ENCODE measurements at places on chromosomes 6 and 20. TPM values are rescaled to one million over a fixed set of nuclear protein-coding genes. Genes with fewer than 3 reads are reported as not detected.

The IP6K3 gene
- total RNA-seq, result not detected

The TAF8 gene
- total RNA-seq, result 12.9 TPM

The AVP gene
- total RNA-seq, result not detected

The DDO gene
- total RNA-seq, result 0.44 TPM

The ZC2HC1B gene
- total RNA-seq, result not detected

The ACTL10 gene
- total RNA-seq, result 2.1 TPM

The CST9L gene
- total RNA-seq, result not detected

The MYLK2 gene
- total RNA-seq, result not detected

The OR10C1 gene
- total RNA-seq, result not detected

The ADAM33 gene
- total RNA-seq, result 14.1 TPM

The EBF4 gene
- total RNA-seq, result 0.49 TPM

The PPP1R16B gene
- 0.44 TPM for total RNA-seq

The HSPA1A gene
- 93.9 TPM for total RNA-seq

The PRRT1 gene
- 1.8 TPM for total RNA-seq

The HFE gene
- total RNA-seq, result 14.8 TPM

The THBD gene
- 4.2 TPM for total RNA-seq

The RAMACL gene
- total RNA-seq, result 3.2 TPM

The ESR1 gene
- 0.94 TPM for total RNA-seq

The PRELID3B gene
- total RNA-seq, result 19.5 TPM

The LIN28B gene
- total RNA-seq, result not detected

The TFB1M gene
- 9.0 TPM for total RNA-seq

The RIPOR2 gene
- total RNA-seq, result 1.6 TPM

The EIF2S2 gene
- 55.7 TPM for total RNA-seq

The TRIM10 gene
- total RNA-seq, result not detected

The NAPB gene
- total RNA-seq, result 4.2 TPM

The TGM3 gene
- not detected for total RNA-seq

The RIN2 gene
- 38.9 TPM for total RNA-seq

The SYCP2 gene
- 0.20 TPM for total RNA-seq

The MATN4 gene
- not detected for total RNA-seq

The TFAP2A gene
- total RNA-seq, result not detected

The PDE7B gene
- total RNA-seq, result 41.9 TPM
